A549 (cell line): ENCODE measurements at places on chromosomes 12 and 14. TPM values are rescaled to one million over a fixed set of nuclear protein-coding genes. Genes with fewer than 3 reads are reported as not detected.

The ZDHHC22 gene
- polyA plus RNA-seq = 0.16 to 0.28 TPM (median 0.23 TPM) in 3 replicates

The HIP1R gene
- polyA plus RNA-seq = 9.1 to 11.2 TPM (median 10.6 TPM) in 3 replicates

The GMFB gene
- polyA plus RNA-seq = 56.8 to 66.7 TPM (median 62.3 TPM) in 3 replicates

The TXNDC16 gene
- polyA plus RNA-seq = 1.1 to 1.4 TPM (median 1.2 TPM) in 3 replicates
